ENCODE measurements at places on chromosomes 2 and 18.

- DNase-seq: no peak
These were observed 489 bp downstream of the TRMT61B start for GRCh38 chr2:28869494-28870145.

- DNase-seq: no peak
These were observed 64.7 kb upstream of the HAAO start for GRCh38 chr2:42856891-42857632.

DNA sequence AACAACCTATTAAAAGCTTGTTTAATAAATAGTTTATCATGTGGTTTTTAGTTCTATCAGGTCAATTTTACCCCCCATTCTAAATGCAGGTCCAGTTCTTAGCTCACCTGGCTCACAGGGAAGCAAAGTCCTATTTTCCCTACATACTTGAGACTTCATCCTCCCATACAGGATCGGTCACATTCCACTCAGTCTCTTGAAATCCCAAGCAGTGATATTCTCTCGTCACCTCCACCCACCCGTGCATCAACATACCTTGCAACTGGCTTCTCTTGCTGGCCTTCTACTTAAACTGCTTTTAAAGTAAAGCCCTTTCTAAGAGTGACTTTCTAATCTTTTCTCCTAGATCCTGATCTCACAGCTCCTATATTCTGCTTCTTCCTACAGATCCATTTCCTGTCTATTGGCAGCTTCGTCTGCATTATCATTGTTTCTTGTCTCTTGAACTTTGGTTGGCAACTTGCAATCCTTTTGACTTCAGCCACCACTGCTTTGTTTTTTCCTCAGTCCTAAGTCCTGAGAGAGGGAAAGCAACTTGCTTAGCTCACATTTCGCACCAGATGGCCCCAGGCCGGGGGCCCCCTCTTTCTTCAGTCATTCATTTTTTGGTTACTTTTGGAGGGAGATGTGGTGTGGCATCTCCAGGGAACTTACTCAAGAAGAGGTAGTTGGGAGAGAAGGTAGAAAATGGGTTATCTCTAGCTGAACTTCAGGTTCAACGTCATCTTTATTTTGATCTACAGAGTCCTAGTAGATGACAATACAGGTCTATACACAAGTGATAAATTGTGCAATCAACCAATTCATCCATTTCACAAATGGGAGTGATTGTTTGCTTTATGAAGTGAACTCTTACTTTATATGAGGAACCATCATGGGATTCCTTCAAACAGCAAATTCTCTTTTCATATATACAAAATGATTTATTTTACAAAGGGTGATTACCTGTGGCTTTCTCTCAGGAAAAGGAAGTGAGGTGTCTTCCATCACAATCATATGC lies 23.9 kb upstream of the NCOA1 start:
- DNase-seq: no peak

DNA sequence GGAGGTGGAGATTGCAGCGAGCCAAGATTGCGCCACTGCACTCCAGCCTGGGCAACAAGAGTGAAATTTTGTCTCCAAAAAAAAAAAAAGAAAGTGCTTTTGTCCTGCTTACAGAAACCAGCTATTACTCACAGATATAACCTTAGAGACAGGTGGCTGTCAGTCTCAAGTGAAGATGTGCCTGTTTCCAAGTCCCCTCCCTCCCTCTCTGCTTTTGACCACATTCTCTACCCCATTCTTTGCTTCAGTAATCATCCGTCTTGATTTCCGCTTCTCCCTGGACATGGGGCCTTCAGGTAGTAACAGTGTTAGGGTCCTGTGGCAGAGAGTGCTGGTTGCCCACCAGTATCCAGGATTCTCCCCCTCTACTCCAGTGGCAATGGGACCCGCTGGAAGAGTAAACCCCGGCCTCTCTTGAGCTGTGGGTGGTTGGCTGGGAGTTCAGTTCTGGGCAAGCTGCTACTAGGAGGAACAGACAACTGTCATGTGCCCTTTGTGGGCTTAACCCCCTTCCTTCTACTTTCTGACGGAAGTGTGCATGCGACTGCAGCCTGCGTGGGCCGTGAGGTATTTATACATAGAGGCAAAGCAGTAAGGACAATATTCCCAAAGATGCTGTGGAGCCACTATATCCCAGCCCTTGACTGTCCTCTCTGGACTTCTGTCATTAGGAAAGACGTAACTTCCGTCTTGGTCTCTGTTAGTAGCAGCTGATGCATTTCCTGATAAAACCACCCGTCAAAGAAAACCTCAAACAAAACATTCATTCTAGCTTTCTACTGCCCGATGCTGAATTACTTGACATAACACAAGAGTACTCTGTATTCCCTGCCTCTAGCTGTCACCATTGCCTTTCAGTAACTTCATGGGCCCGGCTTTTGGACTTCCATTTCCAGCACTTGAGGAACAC lies 17.8 kb downstream of the PDCL3 start:
- DNase-seq: peak; percentile 63

- DNase-seq: no peak
These were observed 1620.0 kb downstream of the SUCLG1 start for GRCh38 chr2:82839036-82839435.

- DNase-seq: no peak
These were observed 50.9 kb downstream of the MMADHC start for GRCh38 chr2:149536649-149537048.

- no peak for DNase-seq
These were observed 84.0 kb downstream of the POLR1A start for GRCh38 chr2:86021396-86022378.

GRCh38 chr18:8699948-8700347 lies 5.4 kb upstream of the MTCL1 start:
- DNase-seq: no peak

GRCh38 chr2:1698188-1698945 lies 45.9 kb downstream of the PXDN start:
- no peak for DNase-seq

- DNase-seq: no peak
These were observed 89.0 kb downstream of the GREB1L start for GRCh38 chr18:21331065-21331464.

- no peak for DNase-seq
These were observed 46.3 kb upstream of the SLC39A10 start for GRCh38 chr2:195610717-195611116.

- DNase-seq: no peak
These were observed 26.1 kb downstream of the SLC39A10 start for GRCh38 chr2:195683174-195683573.

- DNase-seq: no peak
These were observed 8.2 kb downstream of the CAPN10 start for GRCh38 chr2:240594511-240595380.

DNA sequence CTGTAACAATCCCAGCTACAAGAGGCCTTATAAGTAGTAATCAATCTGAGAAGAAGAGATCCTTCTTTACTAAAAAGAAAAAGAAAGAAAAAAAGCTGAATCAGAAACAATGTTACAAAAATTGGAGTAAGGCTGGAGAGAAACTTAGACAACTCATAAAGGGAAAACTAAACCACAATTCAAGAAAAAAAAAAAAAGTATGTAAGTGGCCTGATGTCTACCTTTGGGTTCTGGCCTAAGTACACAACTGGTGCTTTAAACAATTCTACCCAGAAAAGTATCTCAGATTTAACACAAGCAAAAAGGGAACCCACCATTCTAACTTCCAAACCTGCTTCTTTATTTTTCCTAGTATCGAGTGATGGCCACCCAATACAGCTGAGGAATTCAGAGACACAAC lies 45.3 kb downstream of the ZNF521 start:
- DNase-seq: no peak

DNA sequence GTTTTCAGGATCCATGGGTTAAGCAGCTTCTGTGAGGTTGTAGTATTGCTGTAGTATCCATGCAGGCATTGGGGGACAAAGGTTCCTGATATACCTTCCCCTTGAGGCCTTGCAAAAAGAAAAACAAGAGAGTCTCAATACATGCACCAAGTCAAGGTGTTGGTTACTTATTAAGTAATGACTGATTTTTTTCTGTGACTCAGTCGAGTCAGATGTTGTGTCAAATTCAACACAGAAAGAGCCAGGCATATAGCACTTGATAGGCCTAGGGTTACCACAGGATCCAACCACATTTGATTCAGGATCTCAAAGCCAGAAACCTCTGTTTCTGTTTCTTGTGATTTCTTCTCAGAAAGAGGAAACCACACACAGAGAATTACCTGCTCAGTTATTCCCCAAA lies 24.9 kb upstream of the CD8A start:
- no peak for DNase-seq

DNA sequence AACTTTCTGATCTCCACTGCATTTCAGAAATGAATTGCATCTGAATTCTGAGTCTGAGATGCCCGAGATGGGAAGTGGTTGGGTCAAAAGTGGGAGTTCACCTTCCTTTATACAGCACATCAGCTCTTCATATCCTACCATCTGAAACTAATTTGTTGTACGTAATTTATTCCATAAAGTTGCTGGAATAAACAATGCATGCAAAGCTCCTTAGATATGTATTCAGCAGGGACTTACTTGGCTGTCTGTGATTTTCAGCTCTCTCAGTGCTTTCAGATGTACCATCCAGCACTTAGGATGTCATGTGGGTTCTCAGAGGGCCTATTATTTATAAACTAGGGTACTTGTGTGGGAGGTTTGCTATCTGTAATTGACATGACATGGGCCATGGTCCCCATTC lies 46.9 kb upstream of the EFEMP1 start:
- DNase-seq: no peak

GRCh38 chr2:61959381-61960293 lies 54.2 kb downstream of the COMMD1 start:
- no peak for DNase-seq

GRCh38 chr2:27381577-27382181 lies 1.1 kb upstream of the ZNF513 start:
- DNase-seq: no peak

- DNase-seq: peak; percentile 68
These were observed 65.8 kb downstream of the RBMS1 start for GRCh38 chr2:160427629-160428404.

- DNase-seq: no peak
These were observed 130.3 kb upstream of the LHCGR start for GRCh38 chr2:48885841-48886240.
